ENCODE measurements at places on chromosomes 6 and 20. TPM values are rescaled to one million over a fixed set of nuclear protein-coding genes. Genes with fewer than 3 reads are reported as not detected.

GNMT gene
- not detected for total RNA-seq

ADGB gene
- not detected for total RNA-seq

MAP3K7 gene
- 27.6 TPM for total RNA-seq

TUBB2B gene
- under 0.01 TPM for total RNA-seq

MLIP gene
- 0.53 TPM for total RNA-seq

All from bronchial epithelial cell (primary cell).